T-helper 2 cell (primary cell): ENCODE measurements at places on chromosomes 7 and 10.
A peak's percentile ranks its signal among the peaks of the same experiment; 100 is the strongest.

GRCh38 chr7:38506004-38506403 is 125.2 kb downstream of the AMPH start:
- no peak for DNase-seq

DNA sequence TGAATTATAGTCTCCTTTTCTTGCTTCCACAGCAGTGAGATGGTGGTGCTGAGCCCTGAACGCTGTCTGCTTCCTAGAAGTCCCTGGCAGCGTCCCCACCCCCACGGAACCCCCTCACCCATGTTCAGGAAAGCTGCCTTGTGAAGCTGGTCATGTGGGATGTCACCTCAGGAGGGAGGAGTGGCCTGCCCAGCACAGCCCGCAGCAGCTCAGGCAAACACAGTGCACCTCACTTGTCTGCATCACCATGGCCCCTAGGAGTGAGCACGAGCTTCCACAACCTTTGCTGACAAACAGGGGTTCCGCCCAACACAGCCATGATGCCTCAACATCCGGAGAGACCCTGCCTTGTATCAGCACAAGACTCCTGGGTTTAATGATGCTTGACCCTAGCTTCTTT is 508.9 kb downstream of the RPS24 start:
- no peak for DNase-seq

DNA sequence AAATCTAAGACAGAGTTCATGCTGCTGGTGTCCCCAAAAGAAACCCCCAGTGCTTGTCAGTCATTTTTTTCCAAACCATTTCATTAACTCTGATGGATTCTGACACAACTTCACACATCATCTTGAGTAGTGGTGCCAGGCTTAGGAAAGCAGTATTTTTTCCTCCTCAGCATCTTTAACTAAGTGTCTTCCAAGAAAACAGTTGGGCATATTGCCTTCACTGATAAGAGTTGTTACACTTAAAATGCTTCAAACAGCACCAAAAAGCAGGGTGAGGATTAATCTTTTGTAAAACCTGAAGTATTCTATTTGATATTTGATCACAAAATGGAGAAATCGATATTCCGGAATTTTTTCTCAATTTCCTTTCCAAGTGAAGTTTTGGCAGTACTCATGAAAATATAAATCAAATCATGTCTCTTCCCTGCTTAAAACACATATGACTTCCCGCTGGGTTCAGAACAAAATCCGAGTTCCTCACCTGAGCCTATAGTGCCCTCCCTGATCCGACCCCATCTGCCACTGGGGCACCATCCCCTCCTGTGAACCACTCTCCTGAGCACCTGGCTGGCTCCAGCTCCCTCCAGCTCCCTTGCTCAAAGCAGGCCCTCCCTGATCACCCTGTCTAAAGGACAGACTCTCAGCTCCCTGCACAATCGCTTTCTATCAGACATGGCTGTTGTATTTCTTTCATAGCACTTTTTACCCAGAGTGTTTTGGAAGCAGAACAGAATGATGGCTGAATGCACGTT is 61.6 kb downstream of the CYTH3 start:
- no peak for DNase-seq

- no peak for DNase-seq
Measured at GRCh38 chr7:47493976-47494911, 87.7 kb downstream of the TNS3 start.

GRCh38 chr7:106218546-106218945 is 66.2 kb downstream of the NAMPT start:
- DNase-seq = no peak

DNA sequence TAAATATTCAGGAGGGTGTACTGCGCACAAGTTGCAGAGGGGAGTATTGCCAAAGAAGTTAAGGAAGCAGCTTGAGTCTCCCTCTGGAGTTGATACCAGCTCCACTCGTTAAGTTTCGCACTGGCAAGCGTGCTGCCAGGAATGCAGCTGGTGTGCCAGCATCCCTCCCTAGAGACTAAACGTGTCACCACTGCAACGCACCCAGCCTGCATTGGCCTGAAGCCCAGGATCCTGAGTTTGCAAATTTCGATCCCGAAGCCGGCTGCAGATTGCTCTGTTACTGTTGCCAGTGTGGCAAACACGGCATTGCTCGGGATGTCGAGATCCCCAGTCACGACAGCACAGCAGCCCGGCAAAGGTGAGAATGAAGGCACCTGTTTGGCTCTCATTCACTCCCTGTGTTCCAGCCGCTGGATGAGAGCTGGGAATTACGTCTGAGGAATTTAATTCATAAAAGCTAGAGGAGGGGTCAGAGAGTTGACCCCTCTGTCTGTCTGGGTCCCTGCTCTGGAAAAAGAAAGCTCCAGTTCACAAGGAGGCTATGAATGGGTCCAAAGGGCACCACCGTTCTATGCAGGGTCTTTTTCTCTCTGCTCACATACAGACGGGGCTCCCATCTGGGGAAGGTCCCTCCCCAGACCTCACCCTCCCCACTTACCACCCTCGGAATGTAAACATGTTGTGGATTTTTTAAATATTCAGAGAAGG is 61.0 kb downstream of the NRP1 start:
- no peak for DNase-seq

GRCh38 chr7:12357508-12357907 is 46.2 kb downstream of the VWDE start:
- peak; percentile 1 for DNase-seq

DNA sequence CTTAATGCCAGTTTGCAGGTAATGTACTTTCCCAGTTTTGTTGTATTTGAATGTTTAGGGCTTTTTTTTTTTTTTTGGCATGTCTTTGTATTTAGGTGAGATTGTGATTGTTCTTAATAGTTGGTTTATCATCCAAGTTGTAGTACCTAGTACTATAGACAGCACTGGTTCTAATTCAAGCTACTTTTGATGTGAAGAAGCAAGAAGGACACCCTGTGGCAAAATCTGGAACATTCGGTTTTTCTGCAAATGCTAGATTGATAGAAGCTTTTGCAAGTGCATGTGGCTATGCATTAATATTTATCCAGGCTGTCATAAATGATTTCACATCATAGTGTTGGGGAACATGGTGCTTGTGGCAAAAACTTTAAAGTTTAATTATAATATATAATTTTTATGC is 248.9 kb downstream of the FOXP2 start:
- peak; percentile 21 for DNase-seq

DNA sequence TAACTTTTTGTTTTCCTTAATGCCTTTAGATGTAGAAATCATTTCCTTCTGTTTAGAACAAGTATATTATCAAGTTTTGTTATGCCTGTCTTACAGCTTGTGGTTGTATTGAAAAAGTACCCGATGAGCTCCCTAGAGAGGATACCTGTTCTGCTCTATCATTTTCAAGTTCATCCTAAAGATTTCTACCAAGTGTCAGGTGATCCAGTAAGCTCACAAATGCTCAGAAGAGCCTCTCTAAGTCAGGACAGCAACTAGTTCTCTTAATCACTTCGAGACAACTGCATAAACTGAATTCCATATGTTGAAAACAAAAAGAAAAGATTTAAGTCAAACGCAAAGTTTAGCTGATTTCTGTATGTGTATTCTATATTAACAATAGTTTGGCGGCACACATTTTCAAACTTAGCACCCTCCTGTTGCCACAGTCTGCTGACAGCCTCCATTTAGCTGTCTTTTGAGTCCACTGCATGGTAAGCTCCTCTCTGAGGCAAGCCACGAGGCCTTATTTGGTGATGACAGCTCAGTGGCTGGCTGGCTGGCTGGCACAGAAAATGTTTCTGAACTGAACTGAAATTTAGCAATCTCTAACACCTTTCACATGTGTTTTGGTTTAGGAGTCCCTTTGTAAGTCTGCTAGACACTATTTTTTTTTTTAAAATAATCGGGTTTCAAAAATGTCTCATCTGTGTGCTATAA is 59.4 kb downstream of the SEMA3C start:
- no peak for DNase-seq

- DNase-seq = no peak
Measured at GRCh38 chr7:129084801-129085551, 30.1 kb upstream of the TNPO3 start.

- DNase-seq = no peak
Measured at GRCh38 chr10:26550774-26551526, 112.8 kb downstream of the APBB1IP start.

DNA sequence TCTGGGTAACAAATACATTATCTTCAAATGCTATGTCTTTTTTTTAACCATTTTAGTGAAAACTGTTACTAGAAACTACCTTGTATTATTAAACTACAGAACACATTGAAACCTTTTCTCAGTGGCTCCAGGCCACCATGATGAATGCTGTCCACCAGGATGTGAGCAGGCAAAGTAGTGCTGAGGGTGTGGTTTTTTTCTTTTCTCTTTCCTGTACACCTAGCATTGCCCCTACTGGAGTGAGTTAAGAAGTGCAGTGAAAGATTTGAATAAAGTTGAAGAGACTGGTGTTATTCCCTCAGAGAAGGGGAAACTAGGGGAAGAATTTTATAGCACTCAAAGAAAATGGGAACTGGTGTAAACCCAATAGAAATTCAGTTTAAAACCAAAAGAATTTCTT is 120.0 kb upstream of the SAMD8 start:
- DNase-seq = no peak

DNA sequence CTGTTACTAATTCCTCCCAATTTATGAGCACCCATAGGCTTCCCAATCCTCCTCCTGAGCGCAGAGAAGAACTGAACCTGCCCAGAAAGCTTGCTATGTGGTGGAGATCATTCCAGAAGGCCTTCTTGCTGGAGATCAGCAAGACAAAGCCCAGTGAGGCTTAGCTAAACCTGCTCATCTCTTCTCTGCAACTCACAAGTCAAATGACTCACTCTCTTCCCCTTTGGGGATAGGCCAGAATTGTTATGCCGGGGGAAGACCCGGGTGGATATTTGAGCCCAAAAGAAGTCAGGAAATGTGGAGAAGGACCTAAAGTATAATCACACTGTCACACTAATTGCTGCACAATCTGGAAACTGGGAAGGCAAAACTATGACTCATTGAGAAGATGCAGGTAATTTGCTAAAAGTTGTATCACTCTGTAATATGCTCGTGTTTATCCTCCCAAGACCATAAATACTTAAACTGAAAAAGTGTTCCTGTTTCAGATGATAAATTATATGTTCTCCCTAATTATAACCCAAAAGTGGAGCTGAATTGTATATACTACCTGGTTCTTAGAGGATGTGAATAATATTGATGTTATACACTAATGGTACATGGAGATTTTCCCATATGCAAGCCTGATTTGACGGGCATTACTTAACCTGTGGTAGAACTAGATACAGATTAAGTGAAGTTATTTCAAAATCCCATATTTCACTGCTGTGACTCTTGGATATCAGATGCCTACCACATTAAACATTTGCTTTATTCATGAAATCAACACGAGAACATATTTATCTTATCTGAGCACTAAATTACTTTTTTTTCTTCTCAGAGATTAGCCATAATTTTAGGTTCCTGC is 6.4 kb downstream of the NEBL start:
- DNase-seq = no peak

DNA sequence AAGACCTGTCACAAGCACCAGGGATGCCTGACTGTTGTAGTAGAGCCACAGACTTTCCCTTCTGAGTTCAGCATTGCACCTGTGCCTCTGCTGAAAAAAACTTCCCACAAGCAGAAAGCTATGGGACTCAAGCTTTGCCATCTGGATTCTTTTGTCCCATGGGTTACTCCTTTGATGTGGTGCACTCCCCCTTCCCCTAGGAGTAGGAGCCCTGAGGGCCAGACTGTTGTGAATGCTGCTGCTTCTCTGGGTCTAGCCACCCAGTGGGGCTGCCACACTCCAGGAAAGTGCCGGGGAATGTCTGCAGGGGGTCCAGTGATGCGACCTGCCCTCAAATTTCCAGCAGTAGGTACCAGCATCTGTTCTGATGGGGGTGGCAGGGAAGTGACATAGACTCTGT is 11.7 kb downstream of the CASP7 start:
- no peak for DNase-seq

DNA sequence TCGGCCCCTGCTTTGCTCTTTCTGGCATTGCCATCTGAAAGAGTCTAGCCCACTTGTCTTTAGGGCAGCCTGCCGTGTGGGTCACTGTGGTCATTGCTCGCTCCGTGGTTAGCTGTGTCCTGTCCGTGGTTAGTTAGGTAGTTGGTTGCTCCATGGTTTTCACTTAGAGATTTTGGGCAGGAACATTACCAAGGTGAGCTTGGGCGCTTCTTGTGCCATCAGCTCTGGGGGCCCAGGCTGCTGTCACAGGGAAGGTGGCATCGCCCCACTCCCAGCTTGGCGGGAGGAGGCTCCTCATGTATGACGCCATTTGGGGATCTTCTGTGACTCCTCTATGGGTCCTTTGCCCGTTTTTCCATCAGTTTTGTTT is 53.1 kb downstream of the INPP5A start:
- DNase-seq = no peak

- DNase-seq = no peak
Measured at GRCh38 chr7:150685219-150686029, at the start of gene GIMAP2. Gene GIMAP2 (plus strand): TSS chr7:150685706. CDS start chr7:150687060, 1,354 bp downstream.

GRCh38 chr10:99844433-99844955 is 62.1 kb downstream of the ABCC2 start:
- DNase-seq = no peak

DNA sequence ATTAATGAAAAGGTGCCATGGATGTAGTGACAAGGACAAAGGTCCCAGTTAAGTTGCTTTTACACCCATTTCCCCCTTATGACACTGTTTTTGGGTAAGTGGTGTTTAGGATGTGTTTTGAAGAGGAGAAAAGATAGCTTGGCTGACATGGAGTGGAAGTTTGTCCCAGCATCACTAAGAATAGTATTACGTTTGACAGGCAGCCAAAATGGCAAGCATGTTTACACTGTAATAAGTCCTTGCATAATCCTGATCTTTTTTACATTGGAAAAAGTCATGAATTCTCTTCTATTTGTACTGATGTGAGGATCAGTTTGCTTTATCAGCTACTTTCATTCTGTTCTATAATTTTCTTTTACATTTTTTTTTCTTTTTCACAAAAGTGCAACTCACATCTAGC is 137.8 kb downstream of the CHRM2 start:
- no peak for DNase-seq

- DNase-seq = no peak
Measured at GRCh38 chr7:130151591-130152492, 53.4 kb downstream of the TMEM209 start.

DNA sequence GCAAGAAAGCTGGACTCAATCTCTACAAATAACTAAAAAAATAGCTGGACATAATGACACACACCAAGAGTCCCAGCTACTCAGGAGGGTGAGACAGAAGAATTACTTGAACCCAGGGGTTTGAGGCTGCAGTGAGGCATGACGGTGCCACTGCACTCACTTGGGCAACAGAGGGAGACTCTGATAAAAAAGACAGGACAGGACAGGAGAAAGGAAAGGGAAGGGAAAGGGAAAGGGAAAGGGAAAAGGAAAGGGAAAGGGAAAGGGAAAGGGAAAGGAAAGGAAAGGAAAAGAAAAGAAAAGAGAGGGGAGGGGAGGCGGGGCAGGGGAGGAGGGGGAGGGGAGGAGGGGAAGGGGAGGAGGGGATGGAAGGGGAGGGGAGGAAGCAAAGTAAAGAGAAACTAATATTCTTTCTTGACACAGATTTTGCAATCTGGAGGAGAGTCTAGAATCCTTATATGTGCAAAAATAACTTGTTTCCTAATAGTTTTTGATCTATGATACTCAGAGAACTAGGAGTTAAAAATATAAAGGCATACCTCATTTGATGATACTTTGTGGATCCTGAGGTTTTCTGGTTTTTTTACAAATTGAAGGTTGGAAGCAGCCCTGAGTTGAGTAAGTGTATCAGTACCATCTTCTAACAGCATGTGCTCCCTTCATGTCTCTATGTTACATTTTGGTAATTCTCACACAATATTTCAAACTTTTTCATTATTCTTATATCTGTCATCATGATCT is 8.0 kb downstream of the SAR1A start:
- no peak for DNase-seq

- DNase-seq = no peak
Measured at GRCh38 chr10:8052956-8053445, 1.5 kb upstream of the GATA3 start.
